ENCODE measurements at places on chromosomes 12 and 14.

DNA sequence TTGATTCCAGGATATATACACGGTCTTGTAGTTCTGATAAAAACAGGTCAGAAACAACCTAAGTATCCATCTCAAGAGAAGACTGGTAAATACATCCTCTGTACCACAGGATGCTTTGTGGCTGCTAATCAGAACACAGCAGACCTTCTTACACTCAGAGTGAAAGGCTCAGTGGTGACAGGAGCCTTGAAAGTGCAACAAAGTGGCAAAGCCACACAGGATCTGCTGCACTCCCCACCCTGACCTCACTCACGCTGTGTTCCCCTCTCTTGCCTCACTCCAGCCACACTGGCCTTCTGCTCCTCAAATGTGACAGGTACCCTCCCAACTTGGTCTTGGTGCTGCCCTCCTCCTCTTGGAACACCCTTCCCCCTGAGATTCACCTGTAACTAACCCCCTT, 98.1 kb upstream of the GRIP1 start:
- peak; percentile 11 for DNase-seq

GRCh38 chr12:102301547-102301946, 103.9 kb upstream of the PMCH start:
- DNase-seq, result no peak

DNA sequence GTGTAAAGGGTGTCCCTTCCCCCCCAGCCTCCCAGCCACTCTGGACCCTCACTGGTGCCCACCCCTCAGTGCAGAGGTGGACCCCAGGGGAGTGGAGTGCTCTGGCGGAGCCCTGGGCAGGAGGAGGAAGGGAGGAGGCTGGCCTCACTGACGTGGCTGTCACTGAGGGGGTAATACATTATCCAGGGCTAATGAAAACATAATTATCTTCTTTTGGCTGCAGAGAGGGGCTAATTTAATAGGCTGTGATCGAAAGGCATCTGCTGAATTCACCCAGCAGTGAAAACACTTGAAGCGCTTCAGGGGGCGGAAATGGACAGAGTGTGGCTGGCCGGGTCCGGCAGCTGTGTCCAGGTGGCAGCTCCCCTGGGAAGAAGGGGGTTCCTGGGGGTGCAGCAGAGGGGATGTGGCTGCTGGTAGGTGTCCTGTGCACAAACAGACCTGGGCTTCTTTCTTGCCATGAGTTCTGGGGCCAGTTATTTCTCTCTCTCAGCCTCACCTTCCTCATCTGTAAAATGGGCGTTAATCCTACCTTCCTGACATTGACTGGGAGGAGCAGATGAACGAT, 3.7 kb upstream of the NOS1 start:
- no peak for DNase-seq

GRCh38 chr14:33401311-33401710, 462.6 kb downstream of the NPAS3 start:
- DNase-seq, result no peak

DNA sequence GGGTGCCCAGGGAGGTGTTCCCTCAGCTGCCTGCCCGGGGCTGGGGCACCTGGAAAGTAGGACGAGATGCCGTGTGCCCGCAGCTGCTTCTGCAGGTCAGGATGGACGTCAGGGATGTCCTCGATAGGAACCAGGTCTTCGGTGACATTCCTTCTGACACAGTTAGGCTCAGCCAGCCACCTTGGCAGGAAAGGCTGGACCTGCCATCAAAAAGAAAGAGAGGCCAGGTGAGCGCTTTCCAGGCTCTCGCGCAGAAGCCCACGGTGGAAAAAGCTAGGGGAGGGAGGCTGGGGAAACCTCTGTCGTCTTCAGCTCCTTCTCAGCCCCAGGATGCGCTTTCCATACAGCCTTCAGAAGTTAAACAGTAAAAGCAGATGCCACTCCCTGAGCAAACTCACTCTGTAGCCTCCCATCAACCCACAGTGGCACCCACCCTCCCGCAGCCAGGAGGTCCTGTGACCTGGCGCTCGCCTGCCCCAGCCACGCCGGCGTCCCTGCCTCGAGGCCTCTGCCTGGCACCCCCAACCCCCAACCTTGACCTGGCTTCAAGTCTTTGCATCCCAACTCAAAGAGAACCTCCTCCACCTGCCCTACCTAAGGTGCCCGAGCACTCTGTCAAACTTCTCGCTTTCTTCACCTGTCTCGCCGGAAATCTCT, 1.3 kb downstream of the DDX51 start:
- no peak for DNase-seq

DNA sequence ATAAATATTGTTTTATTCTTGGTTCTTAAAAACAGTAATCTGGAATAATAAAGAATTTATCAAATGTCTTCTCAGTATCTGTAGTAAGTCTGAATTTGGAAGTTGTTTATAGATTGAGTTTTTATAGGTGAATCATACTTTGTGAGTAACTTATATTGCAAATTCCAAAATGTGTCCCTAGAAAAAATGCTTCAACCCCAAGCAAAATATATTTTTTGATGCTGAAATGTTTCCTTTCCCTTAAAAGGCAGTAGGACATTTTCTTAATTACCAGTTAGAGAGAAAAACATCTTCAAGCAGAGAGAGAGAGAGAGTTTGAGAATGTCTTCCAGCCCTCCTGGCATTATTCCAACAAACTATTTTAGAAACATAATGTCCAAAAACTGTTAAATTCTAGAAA, 37.9 kb downstream of the PELI2 start:
- no peak for DNase-seq

GRCh38 chr12:123991372-123991951, 18.4 kb downstream of the ZNF664 start:
- no peak for DNase-seq

DNA sequence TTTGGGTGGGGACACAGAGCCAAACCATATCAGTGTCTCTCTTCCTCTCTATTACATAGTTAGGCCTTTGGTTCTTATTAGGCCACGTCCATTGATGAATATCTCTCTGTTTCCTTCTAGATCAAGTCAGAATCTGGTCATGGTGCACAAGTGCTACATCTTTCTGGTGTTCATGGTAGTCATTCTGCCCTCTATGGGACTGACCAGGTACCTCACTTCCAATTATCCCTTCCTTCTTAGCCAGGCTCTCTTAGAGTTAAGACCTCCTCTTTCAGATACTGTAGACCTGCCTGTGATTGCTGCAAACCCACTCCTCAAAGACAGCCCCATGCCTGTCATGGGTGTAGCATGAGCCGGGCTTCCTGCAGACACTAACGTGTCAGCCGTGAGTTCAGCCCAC, 25.2 kb downstream of the NGB start:
- no peak for DNase-seq

- DNase-seq, result no peak
Observed at GRCh38 chr14:56524971-56525677, 54.5 kb upstream of the TMEM260 start.

All from GM12892 (cell line).